T-helper 22 cell (primary cell): ENCODE measurements at places on chromosomes 1 and 21.

DNA sequence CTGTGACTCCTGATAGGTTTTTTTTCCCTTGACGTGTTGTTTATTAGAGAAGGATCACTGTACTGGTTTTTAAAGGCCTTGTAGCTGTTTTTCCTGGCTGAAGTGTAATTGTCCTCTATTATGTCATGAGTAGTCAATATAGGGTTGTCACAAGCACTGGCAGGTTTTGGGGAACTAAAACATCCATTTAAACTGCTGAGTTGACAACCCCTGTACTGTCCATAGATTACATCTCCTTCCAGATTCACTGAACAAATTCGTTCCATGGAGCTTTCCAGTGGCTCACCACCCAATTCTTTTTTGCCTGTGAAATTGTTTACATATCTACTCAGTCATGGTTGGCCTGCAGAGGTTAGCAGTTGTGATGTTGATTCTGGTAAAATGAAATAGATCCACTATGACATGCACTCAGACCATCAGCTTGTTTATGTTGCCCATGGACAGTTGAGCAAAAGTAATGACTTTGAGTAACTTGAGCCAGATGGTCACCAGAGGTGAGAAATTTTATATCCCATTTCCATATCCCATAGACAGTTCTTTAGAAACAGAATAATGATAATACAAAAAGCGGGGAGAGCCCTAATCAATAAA is 59.9 kb upstream of the QSOX1 start:
- no peak for DNase-seq

- DNase-seq, result no peak
Measured at GRCh38 chr1:206691604-206692003, 6.9 kb downstream of the MAPKAPK2 start.

DNA sequence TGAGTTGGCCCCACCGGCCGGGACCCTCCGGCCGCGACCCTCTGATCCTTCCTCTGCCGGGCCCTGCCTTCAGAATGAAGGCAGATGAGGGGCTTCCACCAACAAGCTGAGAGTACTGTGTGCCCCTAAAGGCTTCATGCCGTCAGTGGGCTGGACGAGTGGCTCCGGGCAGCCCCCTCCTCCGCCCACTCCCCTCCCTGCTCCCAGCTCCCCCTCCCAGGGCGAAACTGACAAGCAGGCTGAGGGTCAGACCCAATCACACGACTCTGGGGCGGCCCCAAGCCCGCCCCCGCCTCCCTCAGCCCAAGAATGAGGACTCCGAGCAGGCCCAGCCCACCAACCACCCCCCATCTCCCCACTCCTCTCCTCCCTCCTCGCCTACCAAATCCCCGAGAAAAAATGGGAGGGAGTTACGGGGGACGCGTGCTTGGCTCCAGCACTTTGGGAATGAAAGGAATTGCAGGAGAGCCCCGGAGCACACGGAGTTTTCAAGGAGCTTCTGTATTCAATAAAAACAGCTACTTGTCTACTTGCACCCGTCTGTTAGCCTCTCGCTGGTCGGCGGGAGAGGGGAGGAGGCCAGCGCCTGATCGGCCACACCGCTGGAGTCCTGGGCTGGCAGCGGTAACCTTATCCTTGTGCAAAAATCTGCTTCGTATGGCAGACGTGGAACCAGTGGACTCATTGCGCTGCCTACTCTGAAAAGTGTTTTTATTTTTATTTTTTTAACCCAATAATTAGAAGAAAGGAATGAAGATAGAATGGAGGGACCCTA is at the start of gene COL11A1:
COL11A1 (minus strand) TSS at position 147 of the 775 bp plus-strand sequence. CDS start 344 bp downstream, outside the sequence.
- no peak for DNase-seq

DNA sequence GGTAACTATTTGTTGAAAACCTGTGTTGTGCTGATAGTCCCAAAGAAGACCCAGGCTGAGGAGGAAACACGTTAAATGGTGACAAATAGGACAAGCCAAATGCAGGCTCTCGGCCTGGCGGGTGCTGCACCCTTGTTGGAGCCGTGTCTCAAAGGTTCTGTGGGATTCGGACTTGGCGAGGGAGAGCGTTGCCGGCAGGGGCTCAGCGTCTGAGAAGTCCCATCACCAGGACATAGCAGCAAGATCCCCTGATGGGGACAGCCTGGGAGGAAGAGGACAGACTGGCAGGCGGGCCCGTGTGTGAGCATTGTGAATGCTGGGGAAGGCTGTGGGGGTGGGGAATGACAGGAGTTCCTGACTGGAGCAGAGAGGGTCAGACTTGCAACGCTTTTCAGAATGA is 142.5 kb downstream of the PGBD5 start:
- DNase-seq, result no peak

DNA sequence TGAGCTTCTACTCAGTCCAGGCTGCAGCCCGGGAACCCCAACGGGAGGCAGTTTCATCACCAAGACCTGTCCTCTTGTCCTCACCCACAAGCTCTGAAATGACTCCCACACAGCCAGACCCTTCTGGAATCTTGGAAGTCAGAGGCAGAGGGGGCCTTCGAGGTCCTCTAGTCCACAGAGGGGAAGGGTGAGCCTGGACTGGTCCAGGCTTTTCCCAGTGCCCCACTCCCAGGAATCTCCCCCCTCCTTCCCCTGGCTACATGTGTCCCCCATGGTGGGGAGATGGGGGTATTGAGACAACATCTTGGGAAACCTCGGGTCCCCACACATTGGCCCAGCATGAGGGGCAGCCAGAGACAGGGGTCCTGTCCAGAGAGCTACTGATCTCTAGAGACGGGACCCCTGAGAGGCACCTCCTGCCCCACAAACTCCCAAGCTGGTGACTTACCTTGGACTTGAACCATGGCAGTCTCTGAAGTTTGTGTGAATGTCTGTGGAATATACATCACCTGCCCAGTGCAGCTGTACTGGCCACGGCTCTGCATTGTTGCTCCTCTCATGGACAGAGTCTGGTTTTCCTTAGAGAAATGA is 19.4 kb upstream of the SLAMF9 start:
- DNase-seq, result no peak

GRCh38 chr1:46659307-46659870 is 8.8 kb downstream of the ATPAF1 start:
- DNase-seq, result no peak

DNA sequence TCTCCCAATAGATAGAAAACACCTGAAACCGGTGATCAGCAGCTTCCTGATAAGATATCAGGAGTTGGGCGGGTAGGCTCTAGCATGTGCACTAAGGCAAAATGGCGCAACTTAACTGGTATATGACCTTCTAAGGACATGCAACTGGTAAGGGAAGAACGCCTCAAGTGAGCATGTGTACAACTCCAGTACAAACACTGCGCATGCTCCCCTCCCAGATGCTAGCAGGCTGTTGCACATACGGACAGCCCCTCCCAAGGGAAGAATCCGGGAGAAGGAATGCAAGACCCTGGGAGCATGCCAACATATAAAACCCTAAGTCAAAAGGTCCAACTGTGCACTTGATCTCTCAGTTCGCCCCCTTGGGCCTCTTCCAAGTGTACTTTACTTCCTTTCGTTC is 110.8 kb downstream of the TSEN15 start:
- DNase-seq, result no peak

DNA sequence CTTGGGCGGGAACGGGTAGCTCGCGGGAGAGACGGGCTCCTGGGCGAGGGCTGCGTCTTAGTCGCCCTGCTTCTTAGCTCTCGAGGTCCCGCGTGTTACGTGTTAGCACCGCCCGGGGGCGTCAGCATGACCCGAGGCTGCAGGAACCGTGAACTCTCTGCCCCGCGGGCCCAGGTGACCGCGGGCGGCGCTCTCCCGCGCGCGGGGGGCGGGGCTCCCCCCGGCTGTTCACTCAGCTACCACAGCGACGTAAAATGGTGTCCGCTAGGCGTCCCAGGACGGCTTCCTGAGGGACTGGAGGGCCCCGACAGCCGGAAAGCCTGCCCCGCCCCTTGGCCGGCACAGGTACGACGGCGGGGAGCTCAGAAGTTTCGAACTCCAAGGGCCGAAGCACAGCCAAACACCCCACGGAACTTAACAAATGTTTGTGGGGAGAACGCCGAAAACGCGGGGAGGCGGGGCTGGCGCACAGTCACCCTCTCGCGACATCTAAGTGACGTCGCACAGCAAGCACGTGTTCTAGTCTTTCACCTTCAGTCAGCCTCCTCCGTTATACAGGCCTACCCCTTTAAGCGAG is 780 bp upstream of the RBM15 start:
- DNase-seq, result peak; percentile 91

DNA sequence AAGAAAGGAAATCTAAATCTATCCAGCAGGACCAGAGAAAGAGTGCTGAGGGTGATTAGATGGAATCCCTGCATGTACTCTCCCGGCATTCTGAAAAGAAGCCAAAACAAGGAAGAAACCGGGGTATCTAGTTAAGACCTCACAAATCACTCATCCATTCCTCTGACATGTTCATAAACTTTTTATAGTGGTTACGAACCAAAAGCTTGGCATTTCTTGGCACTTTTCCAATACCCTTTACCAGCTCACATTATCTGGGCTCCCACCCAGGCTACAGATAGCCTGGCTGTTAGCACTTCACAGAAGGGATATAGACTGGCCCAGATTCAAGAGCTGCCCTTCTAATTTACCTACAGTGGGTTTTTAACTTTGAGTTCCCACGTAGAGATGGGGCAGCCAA is 1.8 kb upstream of the C1orf74 start:
- DNase-seq, result no peak

GRCh38 chr1:164723296-164723798 is 164.4 kb downstream of the PBX1 start:
- no peak for DNase-seq

DNA sequence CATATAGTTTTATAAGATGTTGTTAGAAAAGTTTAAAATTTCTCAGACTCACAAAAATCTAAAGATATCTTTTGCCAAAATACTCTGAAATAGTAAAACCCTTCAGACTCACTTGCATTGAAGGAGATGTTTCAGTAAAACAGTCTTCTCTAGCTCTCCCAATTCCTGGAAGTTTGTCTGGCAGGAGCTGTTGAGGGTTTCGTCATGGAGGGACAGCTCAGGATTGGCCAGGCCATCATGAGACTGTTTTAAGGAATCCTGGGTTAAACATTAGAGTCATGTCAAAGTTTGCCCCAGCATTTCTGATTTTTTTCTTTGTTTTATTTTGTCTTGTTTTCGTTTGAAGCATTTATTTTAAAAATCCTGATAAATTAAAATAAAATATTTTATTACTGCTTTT is 293.8 kb upstream of the PBX1 start:
- DNase-seq, result no peak

DNA sequence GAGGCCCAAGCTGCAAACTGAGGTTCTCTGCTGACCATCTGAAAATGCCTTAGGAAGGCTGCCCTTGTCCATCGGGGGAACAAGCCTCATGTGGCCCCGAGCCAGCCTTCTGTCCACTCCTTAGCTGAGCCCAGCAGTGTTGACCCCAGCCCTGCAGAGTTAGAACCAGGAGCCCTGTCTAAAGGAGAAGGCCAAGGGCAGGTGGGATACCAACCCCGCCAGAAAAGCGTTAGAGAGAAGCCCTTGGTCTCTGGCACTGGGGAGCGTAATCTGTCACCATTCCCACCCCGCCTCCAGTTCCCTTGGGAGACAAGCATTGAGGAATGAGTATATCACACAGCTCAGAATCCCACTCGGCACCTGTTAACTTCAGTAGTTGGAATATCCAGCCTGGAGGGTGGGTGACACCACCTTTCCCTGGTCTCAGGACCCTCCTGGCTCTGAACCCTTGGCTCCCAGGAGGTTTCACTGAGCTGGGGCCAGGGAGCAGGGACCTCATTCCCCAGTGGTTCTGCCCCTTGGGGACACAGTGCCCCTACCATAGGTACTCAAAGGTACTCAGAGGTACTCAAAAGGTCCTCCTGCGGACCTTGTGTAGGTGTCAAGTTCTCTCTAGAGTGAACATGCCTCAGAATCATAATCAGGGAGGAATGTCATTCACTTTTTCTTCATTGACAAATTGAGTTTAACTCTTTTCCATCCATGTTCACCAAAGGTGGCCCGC is 16.4 kb downstream of the ETS2 start:
- no peak for DNase-seq

DNA sequence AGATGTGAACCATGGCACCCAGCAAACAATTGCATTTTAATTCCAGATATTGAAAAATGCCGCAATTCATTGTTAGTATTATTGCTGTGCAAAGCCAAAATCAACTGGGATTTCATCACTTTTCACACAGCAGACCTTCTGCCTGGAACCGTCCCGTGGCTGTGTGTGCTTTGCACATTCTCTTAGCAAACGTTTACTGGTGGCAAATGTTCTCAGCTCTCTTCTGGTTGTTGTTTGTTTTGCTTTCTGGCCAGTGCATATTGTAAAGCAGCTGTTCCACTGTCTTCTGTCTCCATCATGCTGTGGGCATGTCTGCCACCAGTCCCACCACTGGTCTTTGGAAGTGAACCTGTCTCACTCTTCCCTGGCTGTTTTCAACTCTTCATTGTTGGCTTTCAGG is 19.8 kb upstream of the TTLL10 start:
- DNase-seq, result no peak

GRCh38 chr1:30886710-30887428 is 21.7 kb downstream of the SDC3 start:
- DNase-seq, result no peak

GRCh38 chr1:167169642-167170041 is 51.0 kb upstream of the POU2F1 start:
- DNase-seq, result no peak

- no peak for DNase-seq
Measured at GRCh38 chr1:56223968-56224367, 355.4 kb downstream of the PLPP3 start.

- no peak for DNase-seq
Measured at GRCh38 chr1:93829061-93829460, 49.9 kb downstream of the DNTTIP2 start.

GRCh38 chr1:200831091-200831490 is 41.7 kb upstream of the GPR25 start:
- DNase-seq, result no peak

GRCh38 chr1:204435381-204435831 is 23.8 kb upstream of the PPP1R15B start:
- no peak for DNase-seq

- no peak for DNase-seq
Measured at GRCh38 chr1:18496497-18497235, 15.9 kb downstream of the KLHDC7A start.

DNA sequence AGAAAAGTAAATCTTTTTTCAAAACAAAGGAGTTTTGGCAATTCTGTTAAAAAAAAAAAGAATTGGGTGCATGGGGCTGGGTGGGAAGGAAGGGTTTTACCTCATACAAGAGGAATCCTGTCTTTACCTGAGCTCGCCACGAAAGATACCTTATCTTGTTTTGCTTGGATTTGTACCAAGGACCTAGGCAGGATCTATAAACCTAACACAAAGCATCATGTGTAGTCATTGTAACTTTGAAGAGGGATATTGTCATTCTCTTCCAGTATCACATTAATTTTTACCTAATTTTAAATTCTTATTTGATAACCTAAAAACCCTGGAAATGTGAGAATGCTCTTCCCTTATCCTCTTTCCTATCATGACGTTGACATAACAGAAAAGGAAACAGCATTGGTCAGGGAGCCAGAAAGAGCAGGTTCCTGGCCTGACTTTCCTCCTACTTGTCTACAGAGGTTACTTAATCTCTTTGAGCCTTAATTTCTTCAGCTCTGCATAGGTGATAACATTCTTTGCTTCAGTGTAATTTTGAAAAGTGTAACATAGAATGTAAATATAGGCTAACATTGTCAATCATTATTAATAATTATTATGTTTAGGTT is 4.0 kb upstream of the LAMC1 start:
- no peak for DNase-seq
